ENCODE measurements at places on chromosomes 11 and 22.

GRCh38 chr22:41951898-41952474, at the start of gene SMIM45:
SMIM45 (plus strand) TSS chr22:41952150.
- DNase-seq: no peak

- DNase-seq: no peak
Observed at GRCh38 chr11:11370255-11370961, 17.4 kb upstream of the CSNK2A3 start.

DNA sequence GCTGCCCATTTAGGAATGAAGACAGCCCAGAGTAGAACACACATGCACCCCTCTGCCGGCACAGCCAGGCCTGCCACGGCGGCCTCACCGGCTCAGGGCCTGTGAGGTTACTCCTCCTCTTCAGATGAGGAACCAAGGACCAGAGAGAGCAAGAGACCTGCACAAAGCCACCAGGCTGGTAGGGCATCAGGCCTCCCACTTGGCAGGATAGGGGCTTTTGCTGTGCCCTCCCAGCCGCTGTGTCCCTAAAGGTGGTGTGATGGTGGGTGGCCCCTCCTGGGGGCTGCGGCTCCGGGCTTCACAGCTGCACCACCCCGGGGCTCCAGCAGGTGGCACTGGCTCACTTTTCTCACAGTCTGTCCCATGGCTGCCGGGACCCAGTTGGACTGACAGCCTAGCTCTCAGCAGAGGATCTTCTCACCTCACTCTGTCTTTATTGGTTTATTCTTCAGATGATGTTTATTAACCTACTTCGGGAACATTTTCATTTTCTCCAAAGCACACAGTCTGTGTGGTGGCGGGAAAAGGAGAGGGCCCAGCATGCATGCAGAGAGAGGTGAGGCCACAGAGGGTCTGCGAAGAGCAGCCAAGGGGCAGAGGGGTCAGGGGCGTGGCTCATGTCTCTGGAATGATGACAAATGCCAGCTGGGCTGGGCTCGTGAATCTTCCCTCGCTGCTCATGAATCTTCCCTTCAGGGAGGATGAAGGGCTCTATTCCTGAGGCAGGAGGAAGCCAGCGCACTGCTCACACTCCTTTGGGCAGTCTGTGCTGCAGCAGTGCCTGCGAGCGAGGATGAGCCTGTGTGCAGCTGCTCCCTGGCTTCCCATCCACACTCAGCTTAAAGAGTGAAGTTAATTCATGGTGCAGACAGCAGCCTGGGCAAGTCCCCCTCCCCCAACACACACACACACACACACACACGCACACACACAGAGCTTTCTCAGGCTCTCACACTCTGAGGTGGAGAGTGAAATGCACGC, 101.1 kb upstream of the PITPNB start:
- peak; percentile 74 for DNase-seq

GRCh38 chr22:30781271-30781875, 86.7 kb downstream of the OSBP2 start:
- DNase-seq: no peak

DNA sequence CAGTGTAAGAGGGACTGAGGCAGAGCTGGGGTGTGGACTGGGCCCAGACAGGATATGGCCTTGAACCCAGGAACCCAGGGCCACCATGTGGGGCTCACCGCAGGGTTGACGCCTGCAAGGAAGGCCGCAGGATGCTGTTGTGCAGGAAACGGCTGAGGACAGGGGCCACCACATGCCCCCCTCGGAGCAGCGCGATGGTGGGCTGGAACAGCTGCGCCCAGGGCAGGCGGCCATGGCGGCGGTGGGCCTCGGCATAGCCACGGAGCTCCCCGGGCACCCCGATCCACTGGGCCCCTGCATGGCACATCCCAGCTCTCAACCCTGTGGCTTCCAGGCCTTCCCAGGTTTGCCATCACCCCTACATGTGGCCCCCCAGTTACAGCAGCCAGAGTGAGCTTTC, 12.2 kb downstream of the GGT5 start:
- DNase-seq: no peak

- no peak for DNase-seq
Observed at GRCh38 chr22:25693268-25693565, 48.8 kb upstream of the MYO18B start.

- DNase-seq: no peak
Observed at GRCh38 chr11:3208272-3208671, 10.3 kb downstream of the MRGPRG start.

GRCh38 chr11:1304380-1304779, 5.1 kb downstream of the TOLLIP start:
- no peak for DNase-seq

DNA sequence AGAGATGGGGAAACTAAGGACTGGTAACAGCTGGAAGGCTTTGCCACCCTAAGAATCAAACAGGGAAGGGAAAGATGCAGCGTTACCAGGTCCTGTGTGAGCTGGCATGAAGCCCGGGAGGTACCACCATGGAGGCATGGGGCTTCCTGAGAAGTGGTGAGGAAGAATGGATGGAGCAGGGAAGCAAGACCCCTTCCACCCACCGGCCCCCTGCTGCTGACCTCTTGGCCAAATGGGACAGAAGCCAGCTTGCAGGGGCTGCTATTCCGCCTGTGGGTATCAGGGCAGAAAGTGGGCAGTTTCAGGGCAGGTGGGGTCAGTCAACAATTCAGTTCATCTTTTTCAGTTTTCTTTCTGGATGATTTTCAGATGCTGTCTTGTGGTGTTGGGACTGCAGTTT, 1099.9 kb downstream of the TBC1D22A start:
- no peak for DNase-seq

GRCh38 chr11:117807482-117808327, 10.7 kb upstream of the DSCAML1 start:
- DNase-seq: peak; percentile 82

DNA sequence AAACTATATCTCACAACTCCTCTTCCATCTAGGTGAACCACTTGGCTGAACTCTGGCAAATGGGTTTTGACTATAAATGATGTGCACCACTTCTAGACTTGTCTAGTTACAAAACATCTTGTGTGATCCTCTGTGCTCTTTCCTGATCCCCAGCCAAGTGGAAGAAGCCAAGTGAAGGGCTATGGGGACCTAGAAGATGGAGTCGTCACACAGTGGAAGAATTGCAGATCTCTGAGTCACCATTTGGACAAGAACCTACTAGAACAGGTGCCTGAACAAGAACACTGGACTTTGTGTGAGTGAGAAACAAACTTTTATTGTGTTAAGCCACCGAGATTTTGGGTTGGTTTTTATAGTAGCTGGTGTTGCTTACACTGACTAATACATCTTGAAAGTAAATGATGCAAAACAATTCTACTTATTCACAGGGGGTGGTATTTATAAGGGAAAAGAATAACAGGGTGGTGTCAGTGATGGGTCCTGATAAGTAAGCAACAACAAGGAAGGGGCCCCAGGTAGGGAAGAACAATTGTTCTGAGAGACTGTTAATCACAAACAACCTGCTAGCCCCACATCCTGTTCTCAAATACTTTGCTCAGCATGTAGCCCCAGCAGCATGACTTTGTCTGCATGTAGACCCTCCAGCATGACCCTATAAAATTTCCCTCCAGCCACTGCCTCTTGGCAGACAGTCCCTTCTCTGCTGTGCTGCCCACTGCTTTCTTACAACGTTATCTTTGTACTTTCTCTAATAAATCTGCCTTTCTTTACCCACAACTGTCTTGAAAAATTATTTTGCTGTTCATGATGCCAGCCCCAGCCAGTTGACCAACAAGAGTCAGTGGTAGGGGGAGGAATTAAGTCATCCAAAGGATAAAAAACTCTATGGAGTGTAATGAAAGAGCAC, 280.7 kb upstream of the PLET1 start:
- no peak for DNase-seq

DNA sequence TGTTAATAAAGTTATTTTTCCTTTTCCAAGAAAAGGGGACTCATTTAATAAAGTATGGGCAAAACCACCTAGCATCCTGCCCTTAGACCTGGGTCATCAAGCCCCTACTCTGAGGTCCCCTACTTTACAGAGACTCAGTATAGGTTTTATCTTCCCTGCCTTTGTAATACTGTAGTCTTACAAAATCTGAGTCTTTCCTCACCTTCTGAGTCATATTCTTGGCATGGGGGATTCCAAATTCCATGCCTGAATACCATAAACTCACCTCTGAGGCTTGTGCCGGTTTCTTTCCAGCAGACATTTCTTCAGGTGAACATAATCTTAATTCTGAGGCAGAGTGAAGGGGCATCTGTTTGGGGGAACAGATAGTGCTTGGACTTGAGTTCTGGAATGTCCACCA, 282.5 kb downstream of the KCNA4 start:
- no peak for DNase-seq

- no peak for DNase-seq
Observed at GRCh38 chr11:68321293-68322051, 9.1 kb downstream of the LRP5 start.

DNA sequence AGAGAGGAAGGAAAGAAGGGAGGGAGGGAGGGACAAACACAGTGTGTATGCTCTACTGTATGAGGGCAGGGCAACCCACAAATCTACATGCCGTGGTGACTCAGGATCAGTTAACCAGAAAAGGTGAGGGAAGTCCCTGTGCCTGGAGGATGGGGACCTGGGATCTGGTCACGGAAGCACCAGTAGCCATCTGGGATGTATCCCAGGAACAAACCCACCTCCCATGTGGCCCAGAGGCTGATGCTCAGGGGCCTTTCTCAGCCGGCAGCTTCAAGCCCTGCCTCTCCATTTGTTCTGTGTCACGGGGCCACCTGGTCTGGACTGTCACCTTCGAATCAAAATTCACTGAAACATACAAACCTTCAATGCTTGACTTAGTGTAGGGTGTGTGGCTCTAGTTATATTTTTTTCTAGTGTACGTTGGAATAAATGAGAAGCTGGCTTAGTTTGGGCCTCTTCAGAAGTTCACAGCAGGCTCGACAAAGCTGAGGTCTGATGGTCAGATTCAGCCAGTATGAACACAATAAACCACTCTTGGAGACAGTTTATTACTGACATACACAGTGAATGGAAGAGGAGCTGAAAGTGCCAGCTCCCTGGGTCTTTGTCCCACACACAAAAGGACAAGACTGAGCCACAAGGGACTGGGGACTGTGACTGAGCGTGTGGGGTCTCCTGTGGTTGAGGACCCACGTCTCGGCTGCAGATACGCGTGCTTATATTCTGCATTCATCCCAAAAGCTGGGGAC, 23.5 kb upstream of the RTL6 start:
- DNase-seq: no peak

DNA sequence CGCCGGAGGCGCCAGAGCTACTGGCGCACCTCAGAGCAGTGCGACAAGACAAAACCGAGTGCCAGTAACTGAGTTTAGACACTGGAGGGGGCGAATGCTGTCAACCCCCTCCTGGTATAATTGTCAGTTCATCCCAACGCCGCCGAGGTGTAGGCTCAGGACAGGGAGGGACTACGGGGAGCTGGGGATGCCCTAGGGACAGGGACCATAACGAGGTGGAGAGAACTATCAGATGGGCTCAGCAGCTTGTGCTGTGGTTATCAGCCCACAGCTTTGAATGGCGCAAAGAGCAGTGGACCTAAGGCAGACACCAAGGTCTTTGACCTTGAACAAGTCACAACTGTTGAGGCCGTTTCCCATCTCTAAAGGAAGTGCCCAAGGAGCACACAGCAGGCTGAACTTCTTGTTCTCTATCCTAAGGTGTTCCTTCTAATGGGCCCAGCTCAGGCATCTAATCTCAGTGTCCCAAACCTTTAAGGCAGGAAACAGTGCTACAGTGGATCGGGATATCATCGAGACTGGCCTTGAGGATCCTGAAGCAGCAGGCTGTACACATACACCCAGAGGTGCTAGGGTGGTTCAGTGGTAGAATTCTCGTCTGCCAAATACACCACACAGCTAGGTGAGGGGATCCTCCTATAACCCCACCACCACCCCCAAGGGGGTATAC, 958 bp upstream of the TUT1 start:
- no peak for DNase-seq

GRCh38 chr11:12248330-12248729, 129.0 kb upstream of the PARVA start:
- peak; percentile 81 for DNase-seq

All from heart right ventricle (tissue), 16 donors.